Stimulated activated CD8-positive, alpha-beta memory T cell treated with anti-CD3 and anti-CD28 coated beads, Interleukin-15, amount 100 ng/mL, for 48 hours (primary cell): ENCODE measurements at places on chromosomes 4 and X.
A peak's percentile ranks its signal among the peaks of the same experiment; 100 is the strongest.

DNA sequence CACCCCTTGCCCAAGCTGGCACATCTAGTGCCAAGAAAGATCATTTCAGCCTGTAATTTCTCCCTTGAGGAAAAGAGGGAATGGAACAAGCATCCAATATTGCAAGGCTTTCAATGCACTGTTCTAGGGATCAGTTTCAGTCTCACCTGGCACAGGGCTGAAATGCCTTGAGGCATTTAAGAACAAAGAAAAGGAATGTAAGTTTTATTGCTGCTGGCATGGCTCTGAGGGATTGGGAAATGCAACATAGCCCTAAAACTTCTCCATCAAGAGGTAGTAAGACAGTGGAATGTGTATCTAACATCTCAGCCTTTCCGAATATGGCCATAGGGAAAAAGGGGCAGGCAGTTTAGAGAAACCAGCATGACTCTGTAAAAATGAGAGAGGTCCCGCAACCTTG is 732.6 kb upstream of the LCORL start:
- no peak for DNase-seq

DNA sequence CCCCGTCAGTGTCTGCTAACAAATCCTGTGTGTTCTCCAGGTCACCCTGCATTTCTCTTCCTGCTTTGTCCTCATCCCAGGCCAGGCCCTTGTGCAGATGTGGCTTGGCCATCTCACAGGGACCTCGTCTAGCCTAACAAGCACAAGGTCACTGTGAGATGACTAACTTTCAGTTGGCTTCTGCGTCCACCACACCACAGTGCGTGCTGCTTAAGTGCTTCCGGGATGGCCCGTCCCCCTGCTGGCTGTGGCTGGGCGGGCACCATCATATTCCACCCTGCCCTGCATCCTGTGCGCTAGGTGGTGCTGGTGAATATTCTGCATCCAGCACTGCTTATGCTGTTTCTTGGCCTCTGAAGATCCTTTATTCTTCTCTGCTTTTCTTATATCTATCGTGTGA is 33.8 kb downstream of the RBBP7 start:
- no peak for DNase-seq

- DNase-seq = no peak
These were observed 120.2 kb upstream of the GPRIN3 start for GRCh38 chr4:89427782-89428181.

GRCh38 chr4:97235521-97235920 is 907.8 kb downstream of the STPG2 start:
- no peak for DNase-seq

DNA sequence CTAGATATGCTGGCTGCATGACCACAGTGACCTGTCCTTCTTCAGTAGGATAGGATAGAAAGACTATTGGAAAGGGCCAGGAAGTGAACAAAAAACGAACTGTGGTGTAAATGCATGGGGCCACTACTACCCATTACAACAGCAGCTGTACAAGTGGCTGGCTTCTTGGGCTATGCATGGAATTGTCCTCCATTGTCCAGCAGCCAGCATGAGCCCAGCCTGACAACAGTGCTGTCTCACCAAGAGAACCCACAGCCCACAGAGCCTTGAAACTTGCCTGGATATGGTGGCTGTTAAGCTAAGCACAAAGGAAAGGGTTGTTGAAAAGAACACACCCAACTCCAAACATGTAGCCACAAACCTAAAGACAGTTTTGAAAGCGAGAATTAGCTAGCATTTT is 330.2 kb upstream of the F9 start:
- no peak for DNase-seq

DNA sequence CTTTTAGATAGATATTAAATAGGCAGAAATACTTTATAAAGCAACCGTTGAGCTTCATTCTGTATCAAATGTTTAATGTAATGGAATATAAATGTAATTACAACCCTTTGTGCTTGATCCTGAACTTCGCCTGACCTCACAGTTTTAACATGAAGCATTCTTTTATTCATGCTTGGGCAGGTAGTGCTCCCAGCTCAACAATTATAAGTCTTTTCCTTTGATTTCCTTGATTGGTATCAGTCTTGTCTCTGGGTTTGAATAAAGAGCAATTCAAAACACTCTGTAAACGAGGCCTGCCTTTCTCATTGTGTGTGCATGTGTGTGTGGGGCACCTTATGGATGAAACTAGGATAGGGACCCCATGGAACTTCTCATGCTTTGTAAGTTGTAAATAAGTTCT is 6.8 kb downstream of the METAP1 start:
- no peak for DNase-seq

DNA sequence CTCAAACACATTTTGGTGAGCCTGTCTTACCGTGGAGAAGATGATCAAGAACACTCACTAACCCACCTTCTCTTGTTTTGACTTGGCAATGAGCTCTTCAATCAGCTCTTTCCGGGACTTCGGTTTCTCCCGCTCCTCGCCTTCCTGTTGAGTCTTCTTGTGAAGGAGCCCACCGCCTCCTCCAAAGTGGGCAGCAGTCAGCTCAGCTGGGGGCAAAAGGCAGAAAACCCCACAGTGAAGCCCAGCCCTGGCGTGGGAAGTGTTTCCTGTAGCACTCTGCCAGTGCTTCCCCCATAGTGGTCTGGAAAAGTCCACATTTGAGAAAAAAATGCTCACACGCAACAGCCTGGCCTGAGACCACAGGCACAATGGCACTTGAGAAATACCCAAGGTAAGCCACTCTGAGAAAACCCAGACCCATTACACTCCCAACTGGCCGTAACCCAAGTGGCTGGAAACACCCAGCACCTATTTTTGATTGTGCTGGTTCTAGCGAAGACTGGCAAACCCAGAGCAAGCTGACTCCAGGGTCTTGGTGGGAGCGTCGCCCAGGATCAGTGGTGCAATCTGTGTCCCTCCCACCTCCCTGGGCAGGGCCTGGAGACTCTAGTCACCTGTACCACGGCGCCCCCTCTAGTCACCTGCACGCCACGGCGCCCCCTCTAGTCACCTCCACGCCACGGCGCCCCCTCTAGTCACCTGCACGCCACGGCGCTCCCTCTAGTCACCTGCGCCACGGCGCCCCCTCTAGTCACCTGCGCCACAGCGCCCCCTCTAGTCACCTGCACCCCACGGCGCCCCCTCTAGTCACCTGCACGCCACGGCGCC is 8.6 kb downstream of the NOP14 start:
- peak; percentile 82 for DNase-seq

- DNase-seq = no peak
These were observed 230.7 kb downstream of the NR3C2 start for GRCh38 chr4:148211533-148211932.

- no peak for DNase-seq
These were observed 229.4 kb upstream of the PSAPL1 start for GRCh38 chr4:7664106-7664505.
